ENCODE measurements at places on chromosomes 16 and 17. TPM values are rescaled to one million over a fixed set of nuclear protein-coding genes. Genes with fewer than 3 reads are reported as not detected.

- H3K4me3 ChIP-seq, result no peak overlapping the region
- no peak for DNase-seq
- no peaks in the 10 kb centered on the region for H3K27me3 ChIP-seq
- no peaks in the 10 kb centered on the region for H3K36me3 ChIP-seq
- no peaks in the 10 kb centered on the region for H3K4me1 ChIP-seq
Observed at GRCh38 chr17:5669191-5669590, 84.9 kb upstream of the NLRP1 start.

- H3K4me1 ChIP-seq, result peaks cover 6% of the 10 kb centered on the region
- no peak overlapping the region for H3K27ac ChIP-seq
- H3K4me3 ChIP-seq, result no peak overlapping the region
- DNase-seq, result no peak
Observed at GRCh38 chr17:2872282-2872681, 76.0 kb downstream of the RAP1GAP2 start.

GRCh38 chr17:83029571-83029970, 49.8 kb upstream of the METRNL start:
- H3K4me3 ChIP-seq, result no peak overlapping the region
- no peaks in the 10 kb centered on the region for H3K36me3 ChIP-seq
- no peak for DNase-seq
- no peaks in the 10 kb centered on the region for H3K4me1 ChIP-seq
- no peaks in the 10 kb centered on the region for H3K27me3 ChIP-seq

TBC1D3 gene
- not detected for total RNA-seq

FOXO3B gene
- 13.3 TPM for total RNA-seq

DNA sequence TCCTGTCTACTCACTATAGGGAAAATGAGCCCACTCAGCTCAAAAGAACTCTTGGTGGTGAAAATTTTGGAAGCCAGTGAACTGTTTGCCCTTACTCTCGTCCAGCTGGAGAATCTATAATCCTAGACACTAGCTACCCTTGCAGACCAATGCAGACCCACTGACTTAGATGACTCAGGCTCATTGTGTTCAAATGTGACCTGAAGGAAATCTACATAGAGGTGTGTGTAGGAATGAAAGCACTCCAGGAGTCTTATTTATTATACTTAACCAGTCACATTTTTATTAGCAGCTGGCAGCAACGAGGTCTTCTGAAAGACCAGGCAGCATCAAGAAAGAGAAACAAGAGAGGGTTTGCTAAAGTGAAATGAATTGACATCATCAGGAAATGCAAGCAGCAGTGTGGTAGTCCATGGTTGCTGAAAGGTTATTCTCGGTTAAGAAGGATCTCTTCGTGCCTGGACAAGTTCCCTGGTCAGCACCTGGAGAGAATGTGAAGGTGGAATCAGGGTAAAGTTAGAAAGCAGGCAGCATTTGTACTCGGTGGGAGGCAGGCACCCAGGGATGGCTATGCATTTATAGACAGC, 1.4 kb downstream of the KRTAP29-1 start:
- no peaks in the 10 kb centered on the region for H3K27me3 ChIP-seq
- H3K4me1 ChIP-seq, result peaks cover 11% of the 10 kb centered on the region
- H3K27ac ChIP-seq, result no peak overlapping the region
- DNase-seq, result no peak

GRCh38 chr16:31674686-31675085, 147.0 kb downstream of the AHSP start:
- no peak overlapping the region for H3K27ac ChIP-seq
- no peaks in the 10 kb centered on the region for H3K27me3 ChIP-seq
- no peak for DNase-seq
- H3K36me3 ChIP-seq, result no peaks in the 10 kb centered on the region
- no peaks in the 10 kb centered on the region for H3K4me1 ChIP-seq
- no peak overlapping the region for H3K4me3 ChIP-seq

- no peaks in the 10 kb centered on the region for H3K27me3 ChIP-seq
- H3K27ac ChIP-seq, result no peak overlapping the region
- no peak overlapping the region for H3K4me3 ChIP-seq
- H3K36me3 ChIP-seq, result no peaks in the 10 kb centered on the region
Observed at GRCh38 chr16:66926961-66927436, 1.7 kb upstream of the RRAD start.

- peak overlapping the region; percentile 7 for H3K27ac ChIP-seq
- no peaks in the 10 kb centered on the region for H3K27me3 ChIP-seq
- DNase-seq, result no peak
Observed at GRCh38 chr17:75706042-75706728, 15.1 kb upstream of the ITGB4 start.

RAPGEFL1 gene
- total RNA-seq, result 144 TPM

DNA sequence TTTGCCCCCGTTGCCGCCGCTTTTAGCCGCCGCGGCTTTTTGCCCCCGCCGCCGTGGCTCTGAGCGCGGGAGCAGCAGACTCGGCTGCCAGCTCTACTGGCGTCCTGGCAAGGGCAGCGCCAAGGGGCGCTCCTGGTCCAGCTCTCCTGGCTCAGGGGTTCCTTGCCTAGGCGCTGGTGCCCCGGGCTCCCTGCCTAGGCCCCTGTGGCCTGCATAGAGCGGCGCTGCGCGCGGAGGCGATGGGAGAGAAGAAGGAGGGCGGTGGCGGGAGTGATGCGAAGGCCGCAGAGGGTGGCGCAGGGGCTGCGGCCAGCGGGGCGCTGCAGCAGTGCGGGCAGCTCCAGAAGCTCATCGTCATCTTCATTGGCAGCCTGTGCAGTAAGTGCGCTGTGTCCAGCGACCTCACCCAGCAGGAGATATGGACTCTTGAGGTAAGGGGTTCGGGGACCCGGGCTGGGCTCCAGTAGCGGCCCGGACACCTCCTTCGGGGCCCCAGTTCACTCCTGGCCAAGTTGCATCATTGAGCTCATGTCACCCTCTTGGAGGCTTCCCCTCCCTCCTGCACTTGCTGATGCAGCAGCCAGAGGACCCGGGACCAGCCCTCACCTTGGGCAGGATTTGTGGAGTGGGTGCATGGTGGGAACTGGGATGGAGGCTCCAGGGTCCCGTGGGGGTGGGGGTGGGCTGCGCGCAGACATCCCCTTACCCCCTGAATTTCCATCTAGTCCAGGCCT, 1344.4 kb downstream of the TP53TG3F start:
- no peaks in the 10 kb centered on the region for H3K36me3 ChIP-seq
- no peak for DNase-seq
- no peaks in the 10 kb centered on the region for H3K27me3 ChIP-seq
- H3K27ac ChIP-seq, result no peak overlapping the region
- no peak overlapping the region for H3K4me3 ChIP-seq

GRCh38 chr17:30379303-30379902, 676 bp downstream of the CPD start:
- peaks cover 59% of the 10 kb centered on the region for H3K4me1 ChIP-seq
- H3K27ac ChIP-seq, result peak overlapping the region; percentile 83
- DNase-seq, result no peak
- H3K36me3 ChIP-seq, result no peaks in the 10 kb centered on the region
- H3K27me3 ChIP-seq, result no peaks in the 10 kb centered on the region
- peak overlapping the region; percentile 53 for H3K4me3 ChIP-seq

- H3K27ac ChIP-seq, result no peak overlapping the region
- H3K4me1 ChIP-seq, result no peaks in the 10 kb centered on the region
- DNase-seq, result no peak
- H3K27me3 ChIP-seq, result no peaks in the 10 kb centered on the region
Observed at GRCh38 chr17:9816472-9816871, 5.4 kb downstream of the GSG1L2 start.

HS3ST2 gene
- 11.8 TPM for total RNA-seq

- H3K27me3 ChIP-seq, result no peaks in the 10 kb centered on the region
- H3K4me3 ChIP-seq, result peak overlapping the region; percentile 89
- no peak for DNase-seq
Observed at GRCh38 chr17:41687828-41688640, 651 bp upstream of the EIF1 start.

DNA sequence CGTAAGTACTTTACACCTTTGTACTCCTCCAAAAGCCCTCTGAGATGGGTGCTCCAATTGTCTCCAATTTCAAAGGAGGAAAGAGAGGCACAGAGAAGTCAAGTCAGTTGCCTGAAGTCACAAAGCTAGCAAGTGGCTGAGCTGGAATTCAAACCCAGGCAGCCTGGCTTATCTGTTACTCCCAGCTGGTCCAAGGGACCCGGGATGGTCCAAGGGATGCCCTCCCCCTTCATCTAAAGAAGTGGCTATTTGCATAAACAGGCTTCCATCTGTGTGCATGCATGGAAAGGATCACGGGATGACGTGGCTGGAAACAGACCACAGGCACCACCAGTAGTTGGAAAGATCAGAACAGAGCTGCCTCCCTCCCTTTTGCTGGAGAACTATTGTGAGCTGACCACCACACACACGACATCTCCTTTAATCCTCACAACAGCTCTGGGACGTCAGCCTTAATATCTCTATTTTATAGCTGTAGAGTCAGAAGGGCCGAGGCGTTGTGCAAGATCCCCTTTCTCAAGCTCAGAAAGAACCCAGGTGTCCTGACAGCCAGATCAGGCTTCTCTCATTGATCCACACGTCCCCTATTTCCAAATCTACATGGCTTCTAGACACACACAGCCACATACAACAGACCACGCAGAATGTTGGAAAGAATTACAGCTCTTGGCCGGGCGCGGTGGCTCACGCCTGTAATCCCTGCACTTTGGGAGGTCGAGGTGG, 10.9 kb upstream of the COL1A1 start:
- H3K4me1 ChIP-seq, result peaks cover 63% of the 10 kb centered on the region
- H3K27ac ChIP-seq, result peak overlapping the region; percentile 97
- H3K27me3 ChIP-seq, result no peaks in the 10 kb centered on the region

DNA sequence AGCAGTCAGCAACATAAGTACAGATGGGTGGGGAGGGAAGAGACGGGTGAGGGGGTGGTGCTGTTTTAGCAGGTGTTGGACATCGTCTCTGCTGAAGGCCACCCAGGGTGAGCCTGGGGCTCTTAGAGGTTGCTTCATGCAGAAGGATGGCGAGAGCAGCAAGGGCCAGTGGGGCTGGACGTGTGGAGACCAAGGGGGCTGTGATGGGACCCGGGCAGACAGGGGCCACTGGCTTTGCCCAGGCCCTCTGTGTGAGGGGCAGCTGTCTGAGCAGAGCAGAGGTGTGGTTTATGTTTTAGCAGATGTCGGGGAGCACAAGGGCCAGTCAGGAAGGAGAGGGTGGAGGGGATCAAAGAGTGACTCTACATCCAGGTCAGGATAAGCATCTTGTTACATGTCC, 4.8 kb downstream of the NARF start:
- H3K27me3 ChIP-seq, result no peaks in the 10 kb centered on the region
- no peak overlapping the region for H3K27ac ChIP-seq
- peak; percentile 82 for DNase-seq
- peaks cover 10% of the 10 kb centered on the region for H3K4me1 ChIP-seq
- H3K36me3 ChIP-seq, result peaks cover 43% of the 10 kb centered on the region
- H3K4me3 ChIP-seq, result no peak overlapping the region

DNA sequence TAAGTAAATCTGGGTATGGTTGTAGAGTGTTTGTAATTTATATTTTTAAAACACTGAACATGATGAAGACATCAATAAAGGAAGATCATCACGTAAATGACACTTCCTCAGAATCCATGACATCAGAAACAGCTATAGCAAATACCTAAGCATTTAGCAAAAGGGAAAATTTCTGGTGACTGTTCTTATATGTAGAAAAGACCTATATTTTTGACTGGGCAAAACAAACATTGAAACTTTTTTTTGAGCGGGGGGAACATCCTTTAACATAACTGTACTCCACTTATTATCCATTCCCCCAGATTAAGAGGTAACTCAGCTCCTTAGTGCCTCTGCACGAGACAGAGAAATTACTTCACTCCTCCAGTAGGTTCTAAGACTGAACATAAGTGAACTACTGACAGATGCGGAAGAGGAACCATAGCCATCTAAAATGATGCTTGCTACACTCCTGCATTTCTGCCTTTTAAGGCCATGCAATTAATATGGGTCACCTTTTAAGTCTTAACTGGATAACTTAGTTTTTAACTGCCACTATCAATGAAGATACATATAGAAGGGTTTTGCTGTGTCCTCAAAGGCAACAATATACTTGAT, 9.4 kb downstream of the CRYBA1 start:
- H3K4me3 ChIP-seq, result no peak overlapping the region
- no peaks in the 10 kb centered on the region for H3K36me3 ChIP-seq
- no peaks in the 10 kb centered on the region for H3K27me3 ChIP-seq

Data from vagina (tissue), 2 donors.